ENCODE measurements at places on chromosomes 2 and 18. TPM values are rescaled to one million over a fixed set of nuclear protein-coding genes. Genes with fewer than 3 reads are reported as not detected.
A peak's percentile ranks its signal among the peaks of the same experiment; 100 is the strongest.

Gene TRIM54
- 10.8 TPM for total RNA-seq

Gene HOXD9
- total RNA-seq: 4.2 TPM

Gene AQP12A
- not detected for total RNA-seq

Gene VWC2L
- not detected for total RNA-seq

Gene PHOSPHO2
- 0.87 TPM for total RNA-seq

Gene HOXD12
- total RNA-seq: not detected

Gene RAX
- not detected for total RNA-seq

Gene GPC1
- total RNA-seq: 142 TPM

Gene FAM161A
- total RNA-seq: 0.87 TPM

Gene LOXHD1
- 0.30 TPM for total RNA-seq

Gene SLC40A1
- 3,561 TPM for total RNA-seq

Gene POMC
- 9.1 TPM for total RNA-seq

Gene CAPN14
- total RNA-seq: 0.11 TPM

Gene EVA1A
- total RNA-seq: 1.0 TPM

GRCh38 chr2:133218204-133218603 lies 350.1 kb downstream of the NCKAP5 start:
- H3K4me1 ChIP-seq: no peaks in the 10 kb centered on the region
- H3K36me3 ChIP-seq: no peaks in the 10 kb centered on the region
- no peak overlapping the region for H3K4me3 ChIP-seq
- no peaks in the 10 kb centered on the region for H3K27me3 ChIP-seq

DNA sequence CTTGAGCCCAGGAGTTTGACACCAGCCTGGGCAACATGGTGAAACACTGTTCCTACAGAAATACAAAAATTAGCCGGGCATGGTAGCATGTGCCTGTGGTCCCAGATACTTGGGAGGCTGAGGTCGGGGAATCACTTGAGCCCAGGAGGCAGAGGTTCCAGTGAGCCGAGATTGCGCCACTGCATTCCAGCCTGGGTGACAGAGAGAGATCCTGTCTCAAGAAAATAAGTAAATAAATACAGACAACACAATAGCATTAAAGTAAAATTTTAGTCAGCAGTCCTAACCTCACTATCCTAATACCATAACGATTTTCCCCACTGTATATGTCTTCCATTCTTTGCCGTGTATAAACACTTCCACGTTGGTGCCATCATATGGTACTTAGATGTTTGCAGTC lies 83.0 kb upstream of the MBOAT2 start:
- no peaks in the 10 kb centered on the region for H3K4me1 ChIP-seq

GRCh38 chr2:127523269-127523939 lies 2.9 kb downstream of the IWS1 start:
- no peaks in the 10 kb centered on the region for H3K4me1 ChIP-seq
- H3K36me3 ChIP-seq: peaks cover 12% of the 10 kb centered on the region
- no peak overlapping the region for H3K27ac ChIP-seq
- DNase-seq: no peak

GRCh38 chr2:110639972-110640371 lies 37.9 kb downstream of the BUB1 start:
- H3K27ac ChIP-seq: no peak overlapping the region
- no peaks in the 10 kb centered on the region for H3K27me3 ChIP-seq
- no peaks in the 10 kb centered on the region for H3K36me3 ChIP-seq
- H3K4me1 ChIP-seq: no peaks in the 10 kb centered on the region

DNA sequence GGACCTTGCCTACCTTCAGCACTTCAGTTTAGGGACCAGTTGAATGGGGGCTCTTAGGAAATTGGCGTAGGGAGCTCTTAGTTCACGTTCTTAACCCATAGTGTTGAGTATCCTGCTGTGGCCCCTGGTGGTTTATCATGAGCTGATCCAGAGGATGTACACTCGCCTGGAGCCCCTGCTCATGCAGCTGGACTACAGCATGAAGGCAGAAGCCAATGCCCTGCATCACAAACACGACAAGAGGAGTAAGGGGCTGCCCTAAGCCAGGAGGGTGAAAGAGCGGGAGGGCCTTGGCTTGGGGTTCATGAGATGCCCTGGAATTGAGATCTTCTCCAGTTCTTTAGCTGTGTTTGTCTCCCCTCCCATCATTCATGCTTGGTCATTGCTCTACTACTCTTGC lies 2.9 kb downstream of the RETREG2 start:
- H3K27ac ChIP-seq: no peak overlapping the region
- no peak for DNase-seq

- no peaks in the 10 kb centered on the region for H3K36me3 ChIP-seq
- H3K4me1 ChIP-seq: peaks cover 20% of the 10 kb centered on the region
- H3K27ac ChIP-seq: peak overlapping the region; percentile 38
- H3K27me3 ChIP-seq: no peaks in the 10 kb centered on the region
- H3K4me3 ChIP-seq: no peak overlapping the region
- peak; percentile 56 for DNase-seq
Measured at GRCh38 chr2:203811491-203812221, 55.9 kb upstream of the CTLA4 start.

GRCh38 chr2:96402591-96402990 lies 67.0 kb downstream of the NCAPH start:
- H3K27me3 ChIP-seq: no peaks in the 10 kb centered on the region
- H3K36me3 ChIP-seq: no peaks in the 10 kb centered on the region
- DNase-seq: no peak
- H3K27ac ChIP-seq: no peak overlapping the region
- H3K4me3 ChIP-seq: no peak overlapping the region
- H3K4me1 ChIP-seq: peaks cover 5% of the 10 kb centered on the region

- H3K4me1 ChIP-seq: peaks cover 35% of the 10 kb centered on the region
- no peaks in the 10 kb centered on the region for H3K36me3 ChIP-seq
- DNase-seq: no peak
- no peak overlapping the region for H3K4me3 ChIP-seq
Measured at GRCh38 chr2:196169516-196169915, 1.9 kb downstream of the STK17B start.

- no peaks in the 10 kb centered on the region for H3K27me3 ChIP-seq
- H3K4me3 ChIP-seq: no peak overlapping the region
- H3K36me3 ChIP-seq: no peaks in the 10 kb centered on the region
- no peak overlapping the region for H3K27ac ChIP-seq
- no peaks in the 10 kb centered on the region for H3K4me1 ChIP-seq
Measured at GRCh38 chr18:57326718-57327323, 25.5 kb upstream of the ST8SIA3 start.

DNA sequence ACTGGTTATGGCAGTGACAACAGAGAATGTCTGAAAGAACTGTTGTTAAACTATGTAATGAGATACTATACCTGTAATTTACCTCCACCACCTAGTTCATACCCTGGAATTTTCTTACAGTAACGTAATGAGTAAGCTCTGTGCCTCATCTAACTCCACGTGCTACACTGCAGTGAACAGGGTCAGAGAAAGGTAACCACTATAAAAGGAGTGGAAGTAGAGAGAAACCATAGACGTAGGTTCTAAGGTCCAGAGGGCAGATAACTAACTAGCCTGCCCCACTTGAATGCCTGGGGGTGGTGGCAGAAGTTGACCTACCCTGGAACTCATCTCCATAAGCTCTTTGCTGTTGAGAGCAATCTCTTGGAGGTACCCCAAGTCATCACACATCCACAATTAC lies 32.0 kb upstream of the B4GALT6 start:
- H3K4me3 ChIP-seq: no peak overlapping the region
- no peaks in the 10 kb centered on the region for H3K27me3 ChIP-seq
- no peak for DNase-seq
- H3K36me3 ChIP-seq: no peaks in the 10 kb centered on the region

GRCh38 chr2:231672617-231673347 lies 35.5 kb upstream of the PTMA start:
- peak overlapping the region; percentile 72 for H3K27ac ChIP-seq
- peaks cover 16% of the 10 kb centered on the region for H3K4me1 ChIP-seq
- H3K4me3 ChIP-seq: no peak overlapping the region

GRCh38 chr2:201906777-201907562 lies 100.6 kb downstream of the CDK15 start:
- no peak overlapping the region for H3K4me3 ChIP-seq
- no peak overlapping the region for H3K27ac ChIP-seq
- no peaks in the 10 kb centered on the region for H3K27me3 ChIP-seq

DNA sequence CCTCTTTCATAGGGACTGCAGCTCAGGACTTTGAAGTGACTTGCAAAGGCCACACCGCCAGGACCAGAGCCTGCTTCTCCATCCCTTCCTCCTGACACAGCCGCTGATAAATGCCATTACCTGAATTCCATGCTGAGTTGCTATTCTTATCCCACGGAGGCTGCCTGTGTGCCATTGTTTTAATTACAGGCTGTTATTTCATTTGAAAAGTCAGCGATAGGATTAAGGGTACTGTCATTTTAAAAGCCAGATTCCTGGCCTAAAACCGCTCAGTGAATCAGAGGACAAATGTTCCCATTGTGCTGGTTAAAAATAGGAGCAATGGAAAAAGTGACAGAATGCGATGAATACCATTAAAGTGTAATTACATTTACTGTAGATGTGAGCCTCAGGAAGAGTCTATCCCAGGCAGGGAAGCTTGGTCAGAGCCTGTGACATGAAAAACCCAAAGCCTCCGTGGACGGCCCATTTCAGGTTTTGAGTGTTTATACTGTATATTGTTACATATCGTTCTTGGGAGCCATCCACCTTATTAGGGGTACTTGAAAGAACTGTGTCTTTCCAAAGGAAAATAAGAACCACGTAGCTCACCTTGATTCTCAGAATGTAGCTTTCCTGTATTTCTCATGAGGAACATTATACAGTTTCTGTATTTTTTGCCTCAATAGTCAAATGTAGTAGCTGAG lies 41.3 kb downstream of the PDCL3 start:
- no peaks in the 10 kb centered on the region for H3K27me3 ChIP-seq
- DNase-seq: no peak
- no peaks in the 10 kb centered on the region for H3K4me1 ChIP-seq
- no peaks in the 10 kb centered on the region for H3K36me3 ChIP-seq
- no peak overlapping the region for H3K4me3 ChIP-seq

GRCh38 chr2:112220831-112221230 lies 34.0 kb downstream of the ZC3H8 start:
- DNase-seq: no peak
- no peaks in the 10 kb centered on the region for H3K4me1 ChIP-seq
- peaks cover 3% of the 10 kb centered on the region for H3K36me3 ChIP-seq
- H3K27ac ChIP-seq: no peak overlapping the region
- H3K27me3 ChIP-seq: no peaks in the 10 kb centered on the region
- no peak overlapping the region for H3K4me3 ChIP-seq

- H3K4me1 ChIP-seq: no peaks in the 10 kb centered on the region
- no peak overlapping the region for H3K27ac ChIP-seq
- H3K36me3 ChIP-seq: no peaks in the 10 kb centered on the region
- no peaks in the 10 kb centered on the region for H3K27me3 ChIP-seq
- no peak for DNase-seq
Measured at GRCh38 chr2:134611316-134611715, 107.5 kb downstream of the TMEM163 start.

DNA sequence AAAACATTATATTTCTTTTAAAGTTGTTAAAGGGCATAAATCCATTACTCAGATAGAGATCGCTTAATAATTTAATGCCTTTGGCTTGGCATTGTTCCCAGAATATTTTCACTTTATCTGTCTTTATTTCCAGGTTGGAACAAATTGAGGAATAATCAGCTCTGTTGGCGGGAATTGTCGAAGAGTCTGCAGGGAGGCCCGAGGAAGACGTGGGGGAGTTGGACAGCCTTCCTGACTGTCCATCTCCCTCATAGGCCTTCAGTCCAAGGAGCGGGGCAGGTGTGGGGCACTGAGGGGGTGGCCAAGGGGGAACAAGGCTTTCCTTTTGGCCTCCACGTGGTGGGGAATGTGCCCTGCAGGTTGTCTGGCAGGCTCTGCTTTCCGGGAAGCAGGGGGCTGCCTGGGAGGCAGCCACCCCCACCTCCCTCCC lies 179.6 kb downstream of the ZBTB7C start:
- peak; percentile 55 for DNase-seq
- H3K4me1 ChIP-seq: peaks cover 25% of the 10 kb centered on the region
- H3K27me3 ChIP-seq: no peaks in the 10 kb centered on the region
- no peak overlapping the region for H3K4me3 ChIP-seq

GRCh38 chr2:134591526-134591925 lies 127.3 kb downstream of the TMEM163 start:
- no peak overlapping the region for H3K27ac ChIP-seq
- no peaks in the 10 kb centered on the region for H3K4me1 ChIP-seq
- no peak for DNase-seq

- no peaks in the 10 kb centered on the region for H3K4me1 ChIP-seq
- no peak overlapping the region for H3K4me3 ChIP-seq
- H3K27ac ChIP-seq: no peak overlapping the region
- H3K27me3 ChIP-seq: peaks cover 6% of the 10 kb centered on the region
Measured at GRCh38 chr2:11067221-11068078, 87.8 kb upstream of the SLC66A3 start.

DNA sequence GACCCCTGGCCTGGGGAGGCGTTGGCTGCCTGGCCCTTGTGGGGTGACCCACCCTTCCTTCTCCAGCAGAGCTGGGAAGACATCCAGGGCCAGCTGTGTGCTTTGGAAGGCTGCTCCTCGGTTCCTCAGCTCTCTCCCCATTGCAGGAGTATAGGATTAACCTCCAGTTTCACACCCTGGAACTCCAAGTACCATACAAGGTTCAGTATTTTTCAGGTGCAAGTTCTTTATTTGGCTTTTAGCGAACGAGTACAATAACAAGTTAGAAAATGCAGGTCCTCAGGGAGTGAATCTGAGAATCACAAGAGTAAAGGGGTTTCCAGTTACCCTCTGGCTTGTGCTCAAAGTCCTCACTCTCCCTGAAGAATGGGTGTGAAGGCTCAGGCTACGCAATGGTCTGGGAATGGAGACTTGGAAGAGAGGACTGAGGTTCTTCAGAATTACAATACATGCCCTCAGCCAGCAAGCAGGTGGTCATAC lies 101.2 kb downstream of the APOB start:
- no peaks in the 10 kb centered on the region for H3K4me1 ChIP-seq
- H3K36me3 ChIP-seq: no peaks in the 10 kb centered on the region
- no peaks in the 10 kb centered on the region for H3K27me3 ChIP-seq
- H3K27ac ChIP-seq: no peak overlapping the region

DNA sequence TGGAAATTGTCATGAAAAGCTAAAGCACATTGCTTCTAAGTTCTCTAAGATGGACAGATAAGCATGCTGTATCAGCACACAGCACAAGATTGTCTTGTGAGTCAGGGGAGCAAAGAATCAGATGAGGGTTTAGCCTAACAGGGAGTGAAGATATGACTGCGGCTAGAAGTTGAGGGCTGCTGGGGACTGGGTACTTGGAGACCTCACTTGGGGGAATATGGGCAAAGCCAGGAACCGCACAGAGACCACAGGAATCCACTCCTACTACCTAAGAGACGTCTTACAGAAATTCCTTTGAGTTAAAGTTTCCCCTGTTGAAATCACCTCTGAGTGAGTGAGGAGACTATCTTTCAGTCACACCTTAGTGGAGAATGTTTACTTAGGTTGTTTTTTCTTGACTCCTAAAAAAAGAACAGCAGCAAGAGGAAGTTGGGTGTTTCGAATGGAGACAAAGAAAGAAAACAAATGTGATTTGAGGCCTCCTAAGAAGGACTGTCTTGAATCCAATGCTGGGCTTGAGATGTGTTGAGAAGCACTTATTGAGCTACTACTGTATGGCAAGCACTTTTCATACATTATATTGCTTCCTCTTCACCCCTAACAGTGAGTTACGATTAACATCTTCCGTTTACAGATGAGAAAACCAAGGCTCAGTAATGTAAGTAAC lies 100.7 kb downstream of the ANKRD44 start:
- no peaks in the 10 kb centered on the region for H3K36me3 ChIP-seq
- no peak overlapping the region for H3K27ac ChIP-seq
- no peak overlapping the region for H3K4me3 ChIP-seq
- no peaks in the 10 kb centered on the region for H3K27me3 ChIP-seq
- H3K4me1 ChIP-seq: peaks cover 6% of the 10 kb centered on the region

GRCh38 chr18:48944634-48945033 lies 6.1 kb downstream of the SMAD7 start:
- H3K36me3 ChIP-seq: no peaks in the 10 kb centered on the region
- DNase-seq: peak; percentile 67
- no peak overlapping the region for H3K4me3 ChIP-seq

GRCh38 chr18:35076135-35076924 lies 35.1 kb downstream of the MAPRE2 start:
- DNase-seq: no peak
- H3K36me3 ChIP-seq: no peaks in the 10 kb centered on the region
- no peak overlapping the region for H3K27ac ChIP-seq
- H3K27me3 ChIP-seq: no peaks in the 10 kb centered on the region
- no peak overlapping the region for H3K4me3 ChIP-seq

All from adrenal gland (tissue), 19 donors.